ENCODE measurements at places on chromosomes 11 and 22. TPM values are rescaled to one million over a fixed set of nuclear protein-coding genes. Genes with fewer than 3 reads are reported as not detected.

Gene HTR3B
- not detected for total RNA-seq

Gene RCOR2
- 60.1 TPM for total RNA-seq

Gene GGTLC3
- not detected for total RNA-seq

GRCh38 chr11:69967484-69967883 is 110.6 kb upstream of the ANO1 start:
- DNase-seq = no peak

GRCh38 chr11:101390539-101390938 is 193.3 kb downstream of the TRPC6 start:
- peak; percentile 3 for DNase-seq

DNA sequence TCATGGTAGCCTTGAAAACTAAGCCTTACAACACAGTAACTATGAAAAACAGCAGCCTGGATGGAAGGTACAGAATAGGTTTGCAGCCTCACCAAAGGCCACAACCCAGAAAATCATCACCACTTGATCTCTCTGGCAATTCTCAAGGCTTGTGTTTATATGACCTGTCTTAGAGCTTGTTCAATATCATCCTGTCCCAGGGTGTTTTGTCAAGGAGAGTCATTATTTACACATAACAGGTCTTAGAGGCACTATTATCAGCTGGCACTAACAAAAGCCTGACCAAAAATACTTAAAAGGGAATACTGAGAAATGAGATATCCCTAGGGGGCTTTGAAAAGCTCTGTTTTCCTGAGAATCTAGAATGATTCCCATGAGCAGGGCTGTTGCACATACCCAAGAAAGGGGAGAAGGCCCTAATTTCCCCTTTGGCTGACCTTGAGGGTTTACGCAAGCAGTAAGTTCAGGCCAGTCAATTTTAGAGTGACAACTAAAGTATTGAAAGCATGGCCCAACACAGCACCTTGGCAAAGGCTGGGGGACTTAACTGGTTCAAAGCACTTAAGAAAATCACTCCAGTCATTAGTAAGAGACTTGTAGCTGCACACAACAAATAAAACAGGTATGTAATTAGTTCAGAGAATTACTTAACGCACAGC is 7.9 kb downstream of the SC5D start:
- no peak for DNase-seq

GRCh38 chr11:102192349-102193066 is 82.3 kb downstream of the YAP1 start:
- no peak for DNase-seq

- peak; percentile 85 for DNase-seq
Measured at GRCh38 chr22:17896586-17896985, 122.3 kb upstream of the BID start.

DNA sequence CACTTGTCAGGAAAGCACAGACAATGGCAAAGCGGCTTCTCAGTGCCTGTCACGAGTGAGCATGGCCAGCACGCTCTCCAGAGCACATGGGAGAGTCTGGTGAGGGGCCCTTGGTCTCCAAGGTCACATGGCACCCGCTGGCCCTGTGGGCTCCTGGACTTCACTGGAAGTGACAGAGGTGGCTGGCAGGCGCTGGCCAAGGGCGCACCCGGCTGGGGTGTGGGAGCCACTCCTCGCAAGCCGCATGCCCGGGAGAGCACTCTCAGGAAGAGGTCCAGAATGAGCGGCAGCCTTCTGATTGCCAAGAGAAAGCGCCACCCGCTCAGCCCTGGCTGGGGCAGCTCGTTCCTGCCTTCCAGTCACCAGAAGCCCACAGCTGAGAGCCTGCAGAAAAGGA is 17.1 kb upstream of the MOB2 start:
- DNase-seq = no peak
